ENCODE measurements at places on chromosomes 7 and 10.

GRCh38 chr7:107968449-107968848 is 34.5 kb downstream of the LAMB1 start:
- no peak for DNase-seq

DNA sequence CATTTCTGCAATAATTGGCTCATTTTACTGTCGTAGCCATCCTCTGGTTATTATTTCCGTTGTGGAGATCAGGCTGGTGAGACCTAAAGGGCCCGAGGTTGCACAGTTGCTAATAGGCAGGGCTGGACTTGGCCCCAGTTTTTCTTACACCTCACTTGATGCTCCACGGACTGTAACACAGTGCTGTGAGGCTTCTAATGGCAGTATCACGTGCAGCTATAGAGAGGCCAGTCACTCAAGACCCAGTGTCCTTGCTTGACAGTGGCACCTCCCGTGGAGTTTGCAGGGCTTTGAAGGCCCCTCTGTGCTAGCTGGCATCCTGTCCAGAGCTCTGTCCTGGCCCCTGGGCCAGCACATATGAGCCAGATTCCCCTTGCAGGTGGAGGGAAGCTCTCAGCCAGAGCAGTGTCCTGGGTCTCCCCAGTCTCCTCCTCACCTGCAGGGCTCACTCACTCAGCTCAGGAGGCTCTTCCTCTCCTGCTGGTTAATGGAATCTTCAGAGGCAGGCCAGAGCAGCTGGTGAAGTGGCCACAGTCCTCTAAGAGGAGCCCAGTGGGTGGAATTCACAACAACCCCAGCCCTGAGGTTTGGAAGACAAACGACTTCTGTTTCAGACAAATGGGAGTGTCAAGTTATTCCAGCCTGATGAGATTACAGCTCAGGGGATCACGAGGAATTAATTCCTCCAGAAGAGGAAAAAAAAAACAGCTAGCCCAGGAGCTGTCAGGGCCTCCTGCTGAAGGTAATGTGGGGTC is 114.2 kb upstream of the FAM180A start:
- no peak for DNase-seq

- DNase-seq, result no peak
Observed at GRCh38 chr10:110156046-110156445, 51.4 kb upstream of the MXI1 start.

- peak; percentile 29 for DNase-seq
Observed at GRCh38 chr10:33005322-33006301, 47.6 kb upstream of the ITGB1 start.

DNA sequence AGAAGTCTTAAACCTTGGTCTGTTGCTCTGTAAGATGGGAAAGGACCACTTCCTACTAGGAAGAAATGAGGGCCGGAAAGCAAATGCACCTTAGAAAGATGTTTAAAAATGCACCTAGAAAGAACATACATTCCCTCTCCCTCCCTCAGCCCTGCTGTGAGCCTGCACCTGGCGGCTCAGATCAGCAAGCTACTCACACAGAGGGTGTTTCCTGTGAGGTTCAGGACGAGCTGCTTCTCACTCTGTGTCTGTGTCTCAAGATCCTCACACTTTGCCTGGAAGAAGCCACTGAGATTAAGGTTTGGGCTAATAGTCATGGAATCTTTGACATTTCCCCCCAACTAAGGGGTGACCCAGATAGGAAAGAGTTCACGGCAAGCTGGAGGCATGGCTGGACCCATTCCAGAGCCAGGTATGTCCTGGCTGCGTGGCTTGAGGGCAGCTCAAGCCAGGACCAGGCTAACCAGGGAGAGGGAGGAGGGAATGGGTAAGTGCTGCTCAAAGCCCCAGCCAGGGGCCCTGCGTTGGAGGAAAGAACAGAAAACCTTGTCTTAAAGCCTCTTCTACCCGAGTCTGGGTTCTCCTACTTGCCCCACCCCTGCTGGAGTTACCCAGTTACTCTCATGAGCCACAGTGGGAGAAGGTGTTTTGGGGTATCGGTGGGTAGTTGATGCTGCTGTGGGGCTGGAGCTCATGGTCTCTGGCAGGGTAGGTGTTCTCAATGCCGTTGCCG is 47.5 kb downstream of the PODXL start:
- DNase-seq, result no peak

GRCh38 chr7:120056227-120056626 is 216.7 kb upstream of the KCND2 start:
- DNase-seq, result no peak

DNA sequence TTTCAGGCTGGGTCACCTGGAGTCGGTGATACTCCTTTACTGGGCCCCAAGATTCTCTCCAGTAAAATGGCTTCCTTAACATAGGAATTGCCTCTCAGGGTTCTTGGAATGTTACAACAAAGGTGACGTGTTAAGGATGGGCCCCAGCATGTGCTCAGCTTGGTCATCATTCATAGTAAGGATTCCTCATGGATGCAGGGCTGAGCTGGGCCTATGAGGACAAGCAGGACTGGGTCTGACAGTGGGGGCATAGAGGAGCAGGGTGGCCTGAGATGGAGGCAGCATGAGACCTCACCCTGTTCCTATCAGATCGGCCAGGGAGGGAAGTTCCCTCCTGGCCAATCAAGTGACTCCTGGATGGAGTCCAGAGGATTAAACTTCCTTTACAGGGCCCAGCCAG is 12.8 kb upstream of the MBL2 start:
- no peak for DNase-seq

DNA sequence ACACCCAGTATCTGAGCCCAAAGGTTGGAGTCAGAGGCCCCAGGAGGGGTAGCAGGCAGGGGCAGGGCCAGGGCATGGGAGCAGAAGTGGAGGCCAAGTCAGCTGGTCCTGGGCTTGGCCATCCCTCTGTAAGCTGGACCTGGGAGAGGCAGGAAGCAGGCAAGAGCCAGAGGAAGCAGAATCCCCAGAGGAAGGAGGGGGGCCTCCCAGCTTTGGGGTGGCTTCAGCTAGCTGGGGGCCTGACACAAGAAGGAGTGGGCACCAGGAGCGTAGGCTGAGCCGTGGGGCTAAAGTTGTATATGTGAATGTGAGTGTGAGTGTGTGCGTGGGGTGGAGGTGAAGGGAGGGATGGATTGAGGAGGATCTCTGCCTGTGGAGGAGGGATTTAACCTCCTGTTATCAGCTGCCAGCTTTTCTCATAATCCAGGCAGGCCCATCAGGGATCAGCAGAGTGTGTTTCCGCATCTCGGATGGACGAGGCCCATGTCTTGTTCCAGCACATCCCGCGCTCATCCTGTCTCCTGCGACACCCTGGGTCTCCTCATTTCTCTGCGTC is 54.0 kb downstream of the NEURL1 start:
- DNase-seq, result no peak
